ENCODE measurements at places on chromosomes 1 and 21. TPM values are rescaled to one million over a fixed set of nuclear protein-coding genes. Genes with fewer than 3 reads are reported as not detected.

PTPN14 gene
- total RNA-seq: 92.7 TPM

TCEA3 gene
- 45.8 TPM for total RNA-seq

DNA sequence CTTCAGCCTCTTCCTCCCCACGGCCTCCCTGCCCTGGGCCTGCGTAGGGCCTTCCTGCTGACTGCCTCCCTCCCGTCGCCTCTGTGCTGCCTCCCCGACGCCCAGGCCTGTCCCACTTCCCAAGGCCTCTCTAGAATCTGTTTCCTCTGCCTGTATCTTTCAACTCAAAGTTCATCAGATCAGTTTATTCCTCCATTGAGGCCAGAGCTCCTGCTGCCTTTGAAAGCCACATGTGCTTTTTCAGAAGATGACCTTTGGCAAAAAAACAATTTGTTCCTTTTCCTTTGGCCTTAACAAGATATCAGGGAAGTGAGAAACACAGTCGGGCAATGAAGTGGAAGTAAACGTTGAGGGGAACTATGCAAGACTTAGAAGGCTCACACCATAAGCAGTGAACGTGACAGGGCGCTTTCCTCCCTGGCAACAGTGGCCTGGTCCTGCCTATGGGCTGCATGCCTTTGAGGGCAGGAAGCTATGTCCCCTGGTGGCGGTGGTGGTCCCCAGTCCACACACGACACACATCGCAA lies 85.9 kb downstream of the PSMG1 start:
- no peak for ATAC-seq

DNA sequence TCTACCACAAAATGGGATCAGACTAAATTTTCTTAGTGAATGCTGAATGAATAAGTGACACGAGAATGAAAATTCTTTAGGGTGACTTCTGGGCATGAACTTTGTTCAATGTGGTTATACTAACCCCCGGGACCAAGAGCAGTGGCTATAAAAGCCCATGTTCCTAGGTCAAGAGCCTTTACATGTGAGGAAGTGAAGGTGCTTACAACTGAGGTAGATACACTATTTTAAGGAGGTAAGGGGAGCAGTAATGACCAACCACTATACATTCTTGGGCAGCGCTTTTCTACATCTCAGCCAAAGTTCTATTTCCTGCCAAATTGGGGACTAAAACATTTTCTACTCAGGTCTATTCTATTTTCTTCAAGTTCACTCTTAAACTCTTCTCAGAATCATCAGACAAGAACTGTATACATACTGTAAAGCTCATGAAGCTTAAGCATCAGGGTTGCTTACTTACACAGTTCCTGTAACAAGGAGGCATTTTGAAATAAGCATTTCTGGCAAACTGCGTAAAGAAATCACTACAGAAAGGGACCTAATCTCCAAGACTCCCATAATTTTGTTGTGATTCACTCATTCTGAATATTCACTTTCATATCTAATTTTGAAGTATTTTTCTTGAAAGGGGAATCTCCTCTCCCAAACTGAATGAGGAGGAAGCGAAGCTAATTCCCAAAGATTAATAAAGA lies 8.5 kb upstream of the ARHGAP29 start:
- ATAC-seq: no peak
